Activated naive CD8-positive, alpha-beta T cell treated with anti-CD3 and anti-CD28 coated beads, Interleukin-2, amount 50 U/mL, for 16 hours (primary cell): ENCODE measurements at places on chromosomes 7 and 10.

GRCh38 chr7:154598396-154598795 is 404.5 kb downstream of the PAXIP1 start:
- no peak for DNase-seq

- DNase-seq: no peak
Observed at GRCh38 chr10:91884536-91884935, 24.8 kb downstream of the FGFBP3 start.

DNA sequence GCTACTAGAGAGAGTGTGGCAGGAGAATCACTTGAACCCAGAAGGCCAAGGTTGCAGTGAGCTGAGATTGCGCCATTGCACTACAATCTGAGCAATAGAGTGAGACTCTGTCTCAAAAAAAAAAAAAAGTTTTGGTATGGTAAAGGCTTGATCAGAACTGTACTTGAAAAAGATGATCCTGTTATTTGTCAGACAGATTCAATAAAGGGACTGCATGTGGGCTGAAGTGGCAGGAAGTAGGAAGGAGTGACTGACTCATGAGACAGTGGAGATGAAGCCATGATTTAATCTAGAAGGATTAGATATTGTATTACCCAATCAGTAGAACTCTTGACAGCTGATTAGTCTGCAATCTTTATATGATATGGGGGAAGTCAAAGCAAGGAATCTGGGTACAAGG is 2.7 kb upstream of the TMEM254 start:
- DNase-seq: no peak

- no peak for DNase-seq
Observed at GRCh38 chr10:52597189-52597863, 175.3 kb downstream of the MBL2 start.

DNA sequence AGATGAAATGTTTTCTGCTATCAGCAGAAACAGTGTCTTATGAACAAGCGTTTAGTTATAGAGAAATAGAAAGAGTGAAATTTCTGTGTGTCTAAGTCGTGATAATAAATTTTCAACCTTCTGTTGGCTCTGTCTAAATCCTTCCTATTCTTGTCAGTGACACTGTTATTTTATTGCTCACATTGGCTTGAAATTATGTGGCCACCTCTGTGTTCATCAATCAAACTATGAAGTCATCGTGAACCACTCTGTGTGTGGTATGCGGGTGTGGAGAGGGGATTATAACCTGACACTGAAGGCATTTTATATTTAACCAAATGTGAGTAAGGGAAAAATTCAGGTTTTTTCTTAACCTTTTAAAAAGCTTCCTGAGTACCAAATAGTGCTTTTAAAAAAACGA is 12.3 kb downstream of the AOAH start:
- no peak for DNase-seq

DNA sequence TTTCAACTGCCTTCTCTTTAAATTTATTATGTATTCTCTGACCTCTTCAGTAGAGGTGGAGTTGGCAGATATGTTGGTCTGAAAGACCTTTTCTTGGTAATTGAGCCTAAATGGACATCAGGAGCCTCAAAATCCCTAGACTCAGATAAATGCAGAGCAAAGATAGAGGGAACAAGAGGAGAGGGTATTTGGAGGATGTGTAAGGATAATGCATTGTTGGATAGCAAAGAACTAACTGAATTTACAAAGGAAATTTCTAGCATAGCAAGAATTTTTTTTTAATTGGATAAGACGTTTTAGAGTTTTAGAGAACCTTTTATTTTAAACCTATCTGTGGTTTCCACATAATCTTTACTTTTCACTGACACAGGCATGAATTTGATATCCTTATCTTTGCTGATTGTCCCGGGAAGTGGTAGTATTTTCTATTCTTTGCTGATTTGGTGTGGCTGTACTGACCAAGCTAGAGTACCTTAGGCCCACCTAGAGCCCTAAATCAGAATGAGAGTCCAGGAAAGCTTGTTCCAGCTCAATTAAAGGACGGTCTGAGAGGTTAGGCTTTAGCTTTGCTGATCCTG is 91.3 kb downstream of the NRF1 start:
- DNase-seq: no peak

- DNase-seq: no peak
Observed at GRCh38 chr7:91383053-91383904, 119.0 kb downstream of the FZD1 start.

GRCh38 chr10:557792-558328 is 131.6 kb downstream of the DIP2C start:
- DNase-seq: no peak

- no peak for DNase-seq
Observed at GRCh38 chr7:45700556-45700955, 126.4 kb downstream of the ADCY1 start.

- DNase-seq: no peak
Observed at GRCh38 chr7:148964483-148965267, 63.6 kb downstream of the PDIA4 start.

GRCh38 chr10:46006219-46006618 is 24.2 kb downstream of the NCOA4 start:
- no peak for DNase-seq

GRCh38 chr7:6436385-6436685 is 11.4 kb downstream of the DAGLB start:
- no peak for DNase-seq

DNA sequence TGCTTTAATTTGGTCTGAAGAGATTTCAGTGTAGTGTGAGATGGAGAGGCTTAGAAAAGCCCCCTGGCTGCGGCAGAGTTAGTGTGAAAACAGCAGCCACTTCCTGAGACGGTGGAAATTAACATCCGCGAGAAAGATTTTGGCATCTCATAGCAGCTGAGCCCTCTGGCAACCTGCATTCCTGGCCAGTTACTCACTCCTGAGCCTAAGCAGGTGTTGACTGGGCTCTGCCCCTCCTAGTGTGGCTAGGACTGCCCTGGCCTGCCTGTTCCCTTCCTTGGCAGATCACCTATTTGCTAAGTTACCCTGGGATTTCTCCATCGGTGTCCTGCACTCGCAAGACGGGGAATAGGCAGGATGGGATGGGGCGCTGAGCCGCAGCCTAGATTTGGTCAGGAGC is 57.6 kb upstream of the LMTK2 start:
- no peak for DNase-seq

- DNase-seq: no peak
Observed at GRCh38 chr7:2191016-2191415, 41.7 kb downstream of the MAD1L1 start.

DNA sequence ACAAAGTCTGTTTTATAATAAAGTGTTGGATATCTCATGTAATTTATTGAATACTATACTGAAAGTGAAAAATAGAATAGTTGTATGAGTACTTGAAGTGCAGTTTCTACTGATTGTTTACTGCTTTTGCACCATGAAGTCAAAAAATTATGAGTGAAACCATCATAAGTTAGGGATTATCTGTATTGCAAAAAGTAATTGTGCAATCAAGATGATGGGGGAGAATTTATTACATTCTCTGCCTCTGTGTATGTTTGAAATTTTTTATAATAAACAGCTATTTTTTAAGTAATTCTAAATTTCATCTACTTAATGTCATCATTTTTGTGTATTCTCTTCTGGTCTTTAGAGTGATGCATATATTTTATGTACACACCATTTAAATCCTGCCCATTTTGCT is 47.2 kb upstream of the TMEM273 start:
- DNase-seq: no peak

GRCh38 chr7:116021237-116021636 is 9.3 kb downstream of the TFEC start:
- DNase-seq: no peak

GRCh38 chr10:21692916-21693315 is 158.9 kb downstream of the MLLT10 start:
- no peak for DNase-seq

- no peak for DNase-seq
Observed at GRCh38 chr7:36165059-36165458, 12.0 kb downstream of the EEPD1 start.

GRCh38 chr7:99040104-99040958 is 103.6 kb downstream of the SMURF1 start:
- DNase-seq: peak; percentile 30

- DNase-seq: no peak
Observed at GRCh38 chr7:28955356-28955717, 2.8 kb downstream of the TRIL start.

DNA sequence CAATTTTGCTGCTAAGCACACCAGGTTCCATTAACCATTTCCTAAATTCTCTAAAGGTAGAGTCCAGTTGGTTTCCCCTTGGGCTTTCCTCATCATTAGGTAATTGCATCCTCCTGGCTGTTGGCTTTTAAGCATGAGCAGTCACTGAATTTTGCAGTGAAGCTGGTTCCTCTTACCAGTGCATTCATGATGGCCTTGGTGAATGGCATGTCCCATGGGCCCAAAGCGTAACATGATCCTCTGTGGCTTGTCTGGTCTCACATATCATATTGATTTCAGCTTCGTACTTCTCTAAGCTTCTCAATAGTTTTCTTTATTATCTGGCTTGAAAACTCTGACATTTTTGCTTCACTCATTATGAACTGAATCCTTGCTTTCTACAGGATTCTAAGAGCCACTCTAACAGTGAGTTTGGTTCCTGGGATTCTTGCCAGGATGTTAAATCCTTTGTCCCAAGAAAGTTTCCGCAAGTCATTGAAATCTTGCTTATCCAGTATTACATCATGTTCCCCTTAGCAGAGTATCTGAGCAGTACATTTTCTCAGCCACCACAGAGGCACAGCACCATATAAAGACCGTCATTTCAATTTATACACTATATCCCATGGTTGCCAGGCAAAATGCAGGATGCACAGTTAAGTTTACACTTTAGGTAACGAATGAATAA is 134.2 kb downstream of the PTN start:
- DNase-seq: no peak

GRCh38 chr7:80882213-80882801 is 36.5 kb downstream of the SEMA3C start:
- no peak for DNase-seq

- no peak for DNase-seq
Observed at GRCh38 chr7:154183482-154183881, 131.3 kb downstream of the DPP6 start.

GRCh38 chr10:132064082-132064755 is 1.5 kb upstream of the JAKMIP3 start:
- DNase-seq: no peak

- no peak for DNase-seq
Observed at GRCh38 chr10:16519250-16519907, 2.3 kb downstream of the C1QL3 start.

DNA sequence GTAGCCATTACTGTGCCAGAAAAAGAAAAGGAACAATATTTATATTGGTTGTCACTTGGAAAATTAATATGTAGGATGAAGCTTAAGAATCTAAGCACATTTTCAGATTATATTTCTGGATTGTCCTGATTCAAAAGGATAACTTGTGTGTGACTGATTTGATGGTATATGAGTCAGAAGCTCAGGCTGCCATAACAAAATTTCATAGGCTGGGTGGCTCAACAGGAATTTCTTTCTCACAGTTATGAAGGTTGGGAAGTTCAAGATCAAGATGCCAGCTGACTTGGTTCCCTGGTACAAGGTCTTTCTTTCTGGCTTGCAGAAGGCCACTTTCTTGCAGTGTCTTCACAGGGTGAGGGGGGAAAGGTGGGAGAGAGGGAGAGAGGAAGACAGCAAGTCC is 108.5 kb downstream of the ST7 start:
- no peak for DNase-seq

GRCh38 chr7:28983396-28984190 is 25.5 kb upstream of the TRIL start:
- DNase-seq: no peak

DNA sequence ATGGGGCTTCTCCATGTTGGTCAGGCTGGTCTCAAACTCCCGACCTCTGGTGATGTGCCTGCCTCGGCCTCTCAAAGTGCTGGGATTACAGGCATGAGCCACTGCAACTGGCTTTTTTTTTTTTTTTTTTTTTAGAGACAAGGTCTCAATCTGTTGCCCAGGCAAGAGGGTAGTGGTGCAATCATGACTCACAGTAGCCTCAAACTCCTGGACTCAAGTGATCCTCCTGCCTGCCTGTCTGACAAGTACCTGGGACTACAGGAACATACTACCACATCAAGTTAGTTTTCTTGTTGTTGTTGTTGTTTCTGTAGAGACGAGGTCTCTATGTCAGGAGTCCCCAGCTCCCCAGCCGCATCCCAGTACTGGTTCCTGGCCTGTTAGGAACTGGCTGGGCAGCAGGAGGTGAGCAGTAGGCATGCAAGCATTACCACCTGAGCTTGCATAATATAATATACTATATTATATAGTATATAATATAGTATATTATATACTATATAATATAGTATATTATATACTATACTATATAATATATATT is 55.7 kb downstream of the TPK1 start:
- no peak for DNase-seq

- no peak for DNase-seq
Observed at GRCh38 chr7:69598487-69599285, 411 bp downstream of the AUTS2 start.

DNA sequence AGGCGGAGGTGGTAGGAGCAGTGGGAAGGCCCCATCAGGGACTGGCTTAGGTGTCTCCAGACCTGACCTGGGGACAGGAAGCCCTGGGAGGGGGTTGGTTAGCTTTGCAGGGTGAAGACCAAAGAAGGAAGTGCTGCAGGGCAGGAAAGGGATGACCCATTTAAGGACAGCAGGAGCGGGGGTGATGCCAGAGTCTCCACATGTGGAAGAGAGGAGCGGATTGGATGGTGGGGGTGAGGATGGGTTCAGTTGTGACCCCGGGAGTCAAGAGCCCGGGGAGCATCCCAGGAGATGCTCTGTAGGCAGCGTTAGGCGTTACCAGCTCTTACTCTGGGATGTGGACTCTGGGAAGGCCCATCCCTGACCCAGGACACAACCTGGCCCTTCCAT is 3.1 kb upstream of the LDB3 start:
- no peak for DNase-seq

GRCh38 chr10:118304521-118304920 is 37.6 kb downstream of the FAM204A start:
- DNase-seq: no peak
